Stimulated activated CD8-positive, alpha-beta memory T cell treated with anti-CD3 and anti-CD28 coated beads, Interleukin-12 subunit alpha, Interleukin-12 subunit beta, amount 100 ng/mL, for 4 hours (primary cell): ENCODE measurements at places on chromosomes 1 and 21.
A peak's percentile ranks its signal among the peaks of the same experiment; 100 is the strongest.

- no peak for DNase-seq
Observed at GRCh38 chr1:232218955-232219865, 410.7 kb downstream of the SIPA1L2 start.

GRCh38 chr1:112998592-112999235, 42.7 kb upstream of the SLC16A1 start:
- DNase-seq = no peak

- no peak for DNase-seq
Observed at GRCh38 chr1:64699327-64699726, 45.5 kb upstream of the RAVER2 start.

DNA sequence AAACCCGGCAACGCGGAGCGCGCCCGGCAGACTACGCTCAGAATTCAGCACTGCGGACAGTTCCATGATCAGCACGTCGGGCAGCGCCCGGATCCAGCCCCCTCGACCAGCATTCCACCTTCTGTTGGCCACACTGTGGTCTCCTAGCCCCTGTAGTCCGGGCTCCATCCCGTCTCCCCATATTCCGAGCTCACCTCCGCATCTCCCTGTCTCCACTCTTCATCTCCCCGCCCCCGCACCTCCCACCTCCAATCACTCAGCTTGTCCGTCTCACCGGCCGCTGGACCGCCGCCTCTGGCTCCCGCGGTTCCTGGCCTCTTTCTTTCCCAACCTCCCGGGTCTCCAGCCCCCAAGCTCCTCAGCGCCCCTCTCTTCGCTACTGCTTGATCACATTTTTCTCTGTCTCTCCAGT, 500 bp downstream of the EPHA10 start:
- no peak for DNase-seq

- DNase-seq = no peak
Observed at GRCh38 chr21:26887251-26887650, 42.0 kb upstream of the ADAMTS1 start.

DNA sequence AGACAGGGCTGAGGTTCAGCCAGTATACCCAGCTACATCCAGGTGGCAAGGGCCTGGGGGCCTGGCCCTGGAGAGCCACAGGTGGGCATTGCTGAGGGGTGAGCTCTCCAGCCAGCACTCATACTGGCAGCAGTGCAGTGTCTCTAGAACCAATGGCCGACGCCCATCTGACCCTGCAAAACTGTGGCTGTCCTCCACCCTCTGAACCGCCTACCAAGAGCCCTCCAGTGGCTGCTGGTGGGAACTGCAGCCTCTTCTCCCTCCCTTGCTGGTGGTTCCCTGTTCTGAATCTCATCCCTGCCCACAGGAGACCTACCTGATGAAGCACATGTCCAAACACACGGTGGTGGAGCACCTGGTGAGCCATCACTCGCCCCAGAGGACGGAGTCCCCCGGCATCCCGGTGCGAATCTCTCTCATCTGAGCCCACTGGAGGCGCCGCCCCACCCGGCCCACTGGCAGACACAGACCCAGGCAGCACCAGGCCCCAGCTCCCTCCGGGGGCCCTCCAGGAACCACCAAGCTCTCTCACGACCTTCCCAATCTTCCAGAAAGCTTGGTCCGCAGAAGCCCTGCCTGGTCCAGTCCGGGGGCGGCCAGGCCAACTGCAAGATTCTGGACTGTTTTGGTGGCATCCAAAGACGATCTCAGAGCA, 22.1 kb downstream of the A3GALT2 start:
- peak; percentile 17 for DNase-seq
